NCI-H526 treated with DMSO at 0.1 percent for 48 hours (cell line): ENCODE measurements at places on chromosomes 2 and 18.

- DNase-seq: no peak
Measured at GRCh38 chr2:209817844-209818271, 46.2 kb downstream of the UNC80 start.

DNA sequence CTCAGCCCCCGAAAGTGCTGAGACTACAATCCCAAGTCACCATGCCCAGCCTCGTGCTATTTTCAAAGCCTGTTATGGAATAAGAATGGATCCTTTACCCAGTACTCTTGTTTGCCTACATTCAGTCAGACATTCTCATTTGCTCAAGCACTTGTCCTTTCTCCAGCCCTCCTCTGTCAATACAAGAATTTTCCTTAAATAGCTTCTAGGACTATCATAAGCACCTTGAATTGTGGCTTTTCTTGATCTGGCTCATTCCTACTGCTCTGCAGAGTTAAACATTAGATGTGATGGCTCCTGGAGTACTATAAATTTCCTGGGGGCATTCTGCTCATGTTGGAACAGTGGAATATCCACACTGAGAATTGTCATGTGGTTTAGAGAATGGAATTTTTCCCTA, 506.1 kb downstream of the ARHGAP15 start:
- no peak for DNase-seq

DNA sequence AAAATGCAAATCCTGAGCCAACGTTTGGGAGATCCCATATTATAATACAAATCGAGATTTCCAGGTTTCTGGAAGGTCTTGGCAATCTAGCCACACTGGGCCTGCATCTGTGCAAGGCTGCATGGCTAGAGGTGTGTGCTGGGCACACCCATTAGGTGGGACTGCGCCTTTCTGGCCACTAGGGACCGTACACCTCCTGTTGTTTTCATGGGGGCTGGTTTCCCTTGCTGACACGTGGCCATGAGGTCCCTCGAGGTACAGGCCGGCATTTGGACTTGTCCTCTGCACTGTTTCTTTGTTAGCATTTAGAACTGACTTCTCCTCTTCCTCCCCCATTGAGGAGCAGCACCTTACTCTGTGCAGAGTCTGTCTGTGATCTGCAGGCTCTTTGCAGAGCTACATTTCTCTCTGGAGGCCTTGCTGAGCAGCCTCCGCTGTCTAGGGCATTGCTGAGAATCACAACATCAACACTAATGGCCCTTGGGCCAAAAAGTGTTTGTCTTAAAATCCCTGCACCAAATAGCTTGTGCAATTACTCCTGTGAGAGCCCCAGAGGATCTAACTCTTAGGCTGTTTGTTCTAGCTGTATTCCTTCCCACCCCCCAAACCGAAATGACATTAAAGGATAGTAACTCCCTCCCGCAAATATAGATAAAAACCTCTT, 131.2 kb downstream of the NEDD4L start:
- no peak for DNase-seq

DNA sequence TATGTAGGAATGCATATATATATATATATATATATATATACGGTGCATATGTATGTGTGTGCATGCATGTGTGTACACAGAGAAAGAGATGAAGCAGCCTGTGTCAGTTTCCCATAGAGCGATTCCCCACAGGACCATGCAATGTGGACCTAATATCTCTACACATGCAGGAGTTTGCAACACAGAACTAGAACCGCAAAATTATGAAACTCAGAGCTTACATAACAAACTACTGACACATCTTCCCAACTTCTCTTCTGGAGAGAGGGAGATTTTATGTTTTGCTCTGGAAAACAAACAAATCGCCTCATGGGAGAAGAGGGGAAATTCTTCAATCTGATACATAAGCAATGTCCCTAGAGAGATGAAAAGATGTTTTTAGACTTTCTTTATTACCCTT, 377.2 kb downstream of the LRATD1 start:
- DNase-seq: no peak

DNA sequence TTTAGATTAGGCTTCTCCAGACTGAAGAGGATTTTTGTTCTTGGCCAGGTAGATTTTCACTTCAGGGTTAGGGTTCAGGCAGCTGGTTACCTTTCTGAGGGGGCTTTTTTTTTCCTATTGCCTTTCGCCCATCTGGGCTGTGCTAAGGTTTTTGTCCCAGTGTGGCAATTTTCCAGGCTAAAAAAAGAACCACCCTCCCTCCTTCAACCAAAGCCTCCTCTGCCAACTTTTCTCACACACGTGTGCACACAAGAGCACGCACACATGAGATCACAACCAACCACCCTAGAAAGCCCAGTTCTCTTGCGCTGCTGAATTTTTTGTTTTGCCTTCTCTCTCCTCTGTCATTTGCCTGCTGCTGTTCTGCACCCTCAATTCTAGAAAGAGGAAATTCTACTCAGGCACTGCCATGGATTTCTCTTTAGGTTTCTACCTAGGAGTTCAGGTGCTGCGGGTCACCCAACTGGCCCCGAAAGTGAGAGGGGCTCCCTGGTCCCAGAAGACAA, 8.5 kb upstream of the CXCR4 start:
- DNase-seq: no peak

- DNase-seq: no peak
Measured at GRCh38 chr2:69955029-69955428, 6.4 kb downstream of the ASPRV1 start.

GRCh38 chr18:36594621-36595020, 234.2 kb downstream of the TPGS2 start:
- DNase-seq: no peak

DNA sequence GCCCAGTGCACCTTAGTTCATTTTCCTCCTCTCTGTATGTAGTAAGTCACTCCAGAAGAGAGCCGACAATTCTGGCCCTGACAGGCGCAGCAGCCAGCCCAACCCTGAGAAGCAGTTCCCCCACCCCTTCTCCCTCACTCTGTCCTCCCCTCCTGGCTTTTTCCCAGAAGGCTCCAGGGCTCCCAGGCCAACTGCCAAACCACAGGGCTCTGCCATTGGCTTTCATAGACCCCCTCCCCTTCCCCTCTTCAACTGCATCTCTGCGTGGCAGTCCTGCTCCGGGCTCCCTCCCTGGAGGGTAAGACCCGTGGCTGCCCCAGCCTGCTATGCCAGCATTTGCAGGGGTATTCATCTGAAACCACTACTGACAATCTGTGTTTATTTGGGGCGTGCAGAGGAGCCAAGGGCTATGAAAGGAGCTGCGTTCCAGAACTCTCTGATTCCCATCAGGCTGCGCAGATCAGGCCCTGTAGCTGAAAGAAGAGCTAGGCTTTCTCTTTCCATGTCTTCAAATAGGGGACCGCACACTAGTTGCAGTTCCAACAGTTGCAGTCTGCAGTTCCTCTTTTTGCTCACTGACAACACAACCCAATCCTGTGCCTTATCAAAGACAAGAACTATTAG, 388.6 kb upstream of the TNP1 start:
- no peak for DNase-seq

- no peak for DNase-seq
Measured at GRCh38 chr2:147862859-147863516, 18.2 kb downstream of the ACVR2A start.

- DNase-seq: peak; percentile 34
Measured at GRCh38 chr2:102619414-102620319, at the start of gene SLC9A2. Gene SLC9A2 (plus strand): TSS chr2:102619553. CDS start chr2:102619849, 296 bp downstream.

GRCh38 chr2:120271711-120272379, 19.2 kb downstream of the RALB start:
- no peak for DNase-seq

GRCh38 chr2:129252781-129253460, 726.5 kb upstream of the RAB6C start:
- DNase-seq: no peak

- DNase-seq: no peak
Measured at GRCh38 chr2:80199504-80199903, 105.0 kb downstream of the LRRTM1 start.

GRCh38 chr2:39127973-39128372, 7.1 kb upstream of the SOS1 start:
- no peak for DNase-seq

DNA sequence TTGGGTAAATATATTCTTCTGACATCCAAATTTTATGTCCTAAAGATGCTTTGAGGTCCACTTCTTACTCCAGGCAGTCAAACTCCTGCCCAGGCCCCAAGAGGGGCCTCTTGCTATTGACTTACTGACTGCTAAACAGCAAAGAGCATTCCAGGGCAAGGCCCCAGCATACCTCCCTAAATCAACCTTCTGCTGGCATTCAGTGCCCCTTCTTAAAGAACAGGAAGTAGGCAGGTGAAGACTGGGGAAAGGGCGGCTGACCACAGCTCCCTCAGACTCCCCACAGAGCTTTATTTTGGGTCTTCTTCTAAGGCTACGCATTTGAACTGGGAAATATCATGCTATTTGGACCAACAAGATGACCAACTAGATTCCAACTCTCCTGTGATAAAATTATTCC, 68.9 kb downstream of the USP40 start:
- DNase-seq: no peak

- no peak for DNase-seq
Measured at GRCh38 chr2:46010223-46010924, 286.8 kb upstream of the EPAS1 start.

GRCh38 chr2:6011921-6012320, 319.7 kb downstream of the SOX11 start:
- DNase-seq: no peak

DNA sequence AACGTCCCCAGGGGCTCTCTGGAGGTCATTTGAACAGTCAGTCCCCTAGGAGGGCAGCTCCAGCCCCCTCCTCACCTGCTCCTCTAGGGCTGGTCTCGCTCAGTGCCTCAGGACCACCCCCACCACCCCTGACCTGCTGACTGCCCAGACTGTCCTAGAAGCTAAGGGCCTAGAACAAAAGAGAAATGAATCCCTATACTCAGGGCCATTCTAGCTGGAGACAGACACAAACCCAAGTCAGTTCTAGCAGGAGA, 83.0 kb downstream of the HS1BP3 start:
- DNase-seq: no peak

- no peak for DNase-seq
Measured at GRCh38 chr18:38644875-38645641, 1079.5 kb upstream of the CELF4 start.

DNA sequence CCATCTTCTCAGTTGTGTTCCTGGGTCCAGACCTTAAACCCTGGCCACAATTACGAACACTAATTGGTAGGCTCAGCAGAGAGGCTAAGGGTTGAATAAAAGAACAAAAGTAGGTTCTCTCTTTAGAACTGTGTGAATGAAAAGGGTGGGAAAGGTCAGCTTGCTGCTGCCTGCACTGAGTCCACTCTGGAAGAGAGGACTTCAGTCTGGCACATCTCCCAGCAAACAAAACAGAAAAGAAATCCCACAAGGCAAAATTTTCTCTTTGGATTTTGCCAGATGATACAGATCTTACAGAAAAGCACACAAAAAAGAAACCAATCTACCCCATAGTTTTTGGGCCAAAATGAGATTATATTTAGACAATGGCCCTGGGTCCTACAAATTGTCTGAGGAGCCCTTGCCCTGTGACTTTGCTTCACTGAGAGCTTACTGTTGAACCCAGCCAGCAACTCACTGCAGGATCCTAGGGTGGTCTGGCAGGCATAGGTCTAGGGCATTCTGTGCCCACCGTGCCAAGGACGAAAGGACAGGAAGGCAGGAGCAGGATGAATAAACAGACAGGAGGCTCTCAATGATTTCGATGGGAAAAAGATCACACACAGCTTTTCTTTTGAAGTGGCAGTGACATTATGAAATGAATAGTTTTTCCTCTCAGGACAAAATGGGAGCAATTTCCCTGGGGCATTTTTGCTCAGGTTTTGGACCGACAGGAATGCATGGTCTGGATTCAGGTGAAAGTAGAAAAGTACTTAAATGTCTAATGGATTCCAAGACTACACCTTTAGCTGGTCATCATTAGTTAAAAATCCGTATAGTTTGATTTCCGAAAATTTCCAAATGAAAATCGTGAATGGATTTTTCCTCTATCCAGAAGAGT, 68.4 kb upstream of the STAM2 start:
- no peak for DNase-seq

DNA sequence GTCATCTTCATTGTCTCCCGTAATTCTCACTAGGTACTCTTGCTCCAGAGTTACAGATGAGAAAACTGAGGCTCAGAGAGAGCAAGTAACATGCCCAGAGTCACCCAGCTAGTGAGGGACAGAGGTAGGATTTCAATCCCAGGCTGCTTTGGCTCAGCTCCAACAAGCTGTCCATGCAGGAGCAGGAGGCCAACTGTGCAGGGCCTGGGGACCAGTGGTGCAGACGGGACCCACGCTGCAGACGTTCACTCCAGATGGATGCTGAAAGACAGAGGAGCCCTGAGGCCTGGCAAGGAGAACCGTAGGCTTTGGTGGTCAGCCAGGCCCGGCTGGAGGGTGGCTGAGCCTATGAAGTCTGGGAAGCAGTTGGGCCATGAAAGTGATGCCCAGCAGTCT, 102.6 kb downstream of the MCFD2 start:
- no peak for DNase-seq

DNA sequence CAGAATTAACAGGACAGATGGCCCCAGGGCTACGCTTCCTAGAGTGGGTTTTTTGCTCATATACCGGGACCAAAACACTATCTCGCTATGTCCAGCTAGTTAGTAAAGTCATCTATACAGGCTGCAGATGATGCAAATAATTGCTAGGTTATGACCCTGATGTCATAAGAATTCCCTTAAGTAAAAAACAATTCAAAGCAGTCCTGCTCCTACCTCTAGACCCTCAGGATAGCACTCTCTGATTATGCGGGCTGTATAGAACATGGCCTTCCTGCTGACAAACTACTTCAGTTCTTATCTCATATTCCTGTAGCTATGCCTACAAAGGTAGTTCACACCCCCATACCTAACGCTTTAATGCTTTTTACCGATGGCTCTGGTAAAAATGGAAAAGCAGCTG, 13.2 kb downstream of the DYNAP start:
- DNase-seq: no peak

DNA sequence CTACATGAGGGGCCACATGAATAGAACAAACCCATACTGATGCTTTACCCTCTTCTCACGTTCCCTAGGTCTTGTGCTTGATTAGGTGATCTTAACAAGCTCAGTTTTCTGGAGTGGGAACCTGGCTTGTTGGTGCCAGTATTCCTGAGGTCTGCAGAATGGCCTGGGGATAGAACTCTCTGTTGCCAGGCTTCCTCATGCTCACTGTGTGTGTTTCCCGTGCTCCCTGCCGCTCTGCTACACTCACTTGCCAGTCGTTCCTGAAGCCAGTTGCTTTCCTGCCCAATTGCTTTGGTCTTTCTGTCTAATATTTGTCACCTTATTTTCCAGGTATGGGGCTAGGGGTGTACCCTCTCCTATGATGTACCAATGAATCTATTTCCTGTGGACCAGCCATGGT, 2111.5 kb upstream of the PIK3C3 start:
- DNase-seq: no peak

DNA sequence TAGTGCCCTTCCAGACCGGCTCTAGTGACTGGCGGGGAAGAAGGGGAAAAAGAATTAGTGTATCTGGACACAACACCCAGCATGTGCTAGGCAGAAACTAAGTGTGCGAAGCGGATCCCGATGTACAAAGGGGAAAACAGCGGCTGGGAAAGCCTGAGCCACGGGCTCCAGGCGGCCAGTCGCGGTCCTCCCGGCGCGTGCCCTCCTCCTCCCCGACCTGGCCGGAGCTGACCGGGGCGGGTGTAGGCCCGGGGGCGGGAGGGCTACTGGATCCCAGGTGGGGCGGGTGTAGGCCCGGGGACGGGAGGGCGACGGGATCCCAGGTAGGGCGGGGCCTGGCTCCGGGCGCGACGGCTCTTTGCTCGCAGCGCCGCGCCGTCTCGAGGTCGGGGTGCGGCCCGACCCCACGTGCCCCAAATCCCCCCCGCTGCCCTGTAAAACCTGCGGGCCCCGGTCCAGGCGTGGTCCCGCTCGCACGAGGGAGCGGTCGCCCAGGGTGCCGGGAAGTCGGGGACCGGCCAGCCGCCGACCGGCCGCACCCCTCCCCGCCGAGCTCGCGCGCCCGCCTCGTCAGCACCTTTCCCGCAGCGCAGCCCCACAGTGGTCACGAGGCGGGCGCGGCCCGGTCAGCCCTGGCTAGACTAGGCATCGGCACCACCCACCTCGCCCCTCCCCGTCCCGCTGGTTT, 48.8 kb downstream of the C2orf42 start:
- peak; percentile 57 for DNase-seq
